ENCODE measurements at places on chromosomes 11 and 22.

- no peak for DNase-seq
Measured at GRCh38 chr11:18490736-18491485, 35.3 kb downstream of the LDHAL6A start.

DNA sequence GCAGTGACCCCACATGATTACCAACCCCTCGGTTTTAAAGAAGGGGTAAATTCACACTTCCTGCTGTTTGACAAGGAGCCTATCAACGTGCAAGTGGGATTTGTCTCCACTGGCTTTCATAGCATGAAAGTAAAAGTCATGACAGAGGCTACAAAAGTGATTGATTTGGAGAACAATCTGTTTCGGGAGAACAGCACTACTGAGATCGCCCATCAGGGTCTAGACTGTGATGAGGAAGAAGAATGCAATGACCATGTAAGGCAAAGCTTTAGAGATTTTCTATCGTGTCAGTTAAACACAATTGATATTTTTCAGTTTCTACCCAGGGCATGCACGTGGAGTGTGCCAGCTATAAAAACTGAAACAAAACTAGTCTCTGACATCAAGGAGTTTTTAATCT, 41.7 kb downstream of the HORMAD2 start:
- DNase-seq = no peak

DNA sequence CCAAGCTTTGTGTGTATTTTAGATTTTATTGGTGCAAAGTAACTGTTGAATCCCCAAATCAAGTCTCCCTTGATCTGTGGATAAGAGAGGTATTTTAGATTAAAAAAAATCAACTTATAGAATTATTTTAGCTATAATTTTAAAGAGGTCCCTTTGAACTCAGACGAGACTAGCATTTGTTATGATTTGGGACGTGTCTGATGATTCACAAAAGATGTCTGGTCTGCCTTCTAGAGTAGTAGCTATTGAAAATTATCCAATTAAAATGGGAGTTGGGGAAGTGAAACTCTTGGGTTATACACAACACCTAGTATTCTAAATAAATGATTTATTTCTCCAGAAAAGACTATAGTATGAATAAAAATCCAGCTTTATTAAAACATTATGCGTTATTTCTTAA, 227.9 kb upstream of the GRIA4 start:
- no peak for DNase-seq

DNA sequence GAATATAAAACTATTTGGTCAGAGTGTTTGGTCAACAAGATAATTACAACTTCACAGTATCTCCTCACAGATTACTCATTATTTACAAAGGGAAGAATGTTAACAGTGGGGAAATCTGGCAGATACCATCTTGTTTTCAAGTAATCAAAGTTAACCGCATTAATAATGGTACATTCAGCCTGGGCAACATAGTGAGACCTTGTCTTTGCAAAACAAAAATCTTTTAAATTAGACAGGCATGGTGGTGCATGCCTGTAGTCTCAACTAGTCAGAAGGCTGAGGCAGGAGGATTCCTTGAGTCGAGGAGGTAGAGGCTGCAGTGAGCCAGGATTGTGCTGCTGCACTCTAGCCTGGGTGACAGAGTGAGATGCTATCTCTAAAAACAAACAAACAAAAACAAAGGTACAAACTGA, 78.5 kb downstream of the ACER3 start:
- no peak for DNase-seq

DNA sequence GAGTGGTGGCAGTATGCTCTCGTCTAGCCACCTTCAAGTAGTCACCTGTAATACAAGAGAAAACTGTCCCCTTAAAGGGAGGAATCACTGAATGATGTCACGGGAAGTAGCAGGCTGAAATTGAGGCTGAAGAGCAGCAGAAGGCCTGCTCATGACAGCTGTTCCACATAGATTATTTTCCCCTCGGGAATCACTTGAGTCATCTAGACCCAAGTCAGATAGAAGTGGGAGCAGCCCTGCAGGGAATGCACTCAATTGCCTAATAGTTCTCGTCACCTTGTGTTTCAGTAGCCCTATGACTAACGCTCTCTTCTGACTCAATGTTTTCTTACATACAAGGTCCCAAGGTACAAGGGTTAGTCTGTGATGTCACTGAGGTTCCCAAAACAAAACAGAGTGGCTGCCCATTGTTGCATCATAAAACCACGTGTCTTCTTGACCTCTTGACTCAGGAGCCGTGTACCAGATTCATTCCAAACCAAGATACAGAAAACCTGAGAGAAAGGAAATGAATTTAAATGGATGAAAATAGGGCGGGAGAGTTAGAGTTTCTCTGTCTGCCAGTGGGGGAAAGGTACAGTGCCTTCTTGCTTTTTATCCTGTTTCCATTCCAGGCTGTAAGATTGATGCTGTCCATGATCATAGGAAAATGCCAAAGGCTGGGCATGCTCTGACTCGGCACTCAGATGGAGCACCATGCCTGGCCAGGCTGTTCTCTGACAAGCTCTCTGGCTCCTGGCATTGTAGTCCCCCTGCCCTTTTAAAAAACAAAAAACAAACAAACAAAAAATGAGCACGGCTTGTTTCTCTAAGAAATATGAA, 21.6 kb upstream of the C11orf96 start:
- no peak for DNase-seq

- no peak for DNase-seq
Measured at GRCh38 chr11:27717377-27717776, 17.1 kb upstream of the BDNF start.

DNA sequence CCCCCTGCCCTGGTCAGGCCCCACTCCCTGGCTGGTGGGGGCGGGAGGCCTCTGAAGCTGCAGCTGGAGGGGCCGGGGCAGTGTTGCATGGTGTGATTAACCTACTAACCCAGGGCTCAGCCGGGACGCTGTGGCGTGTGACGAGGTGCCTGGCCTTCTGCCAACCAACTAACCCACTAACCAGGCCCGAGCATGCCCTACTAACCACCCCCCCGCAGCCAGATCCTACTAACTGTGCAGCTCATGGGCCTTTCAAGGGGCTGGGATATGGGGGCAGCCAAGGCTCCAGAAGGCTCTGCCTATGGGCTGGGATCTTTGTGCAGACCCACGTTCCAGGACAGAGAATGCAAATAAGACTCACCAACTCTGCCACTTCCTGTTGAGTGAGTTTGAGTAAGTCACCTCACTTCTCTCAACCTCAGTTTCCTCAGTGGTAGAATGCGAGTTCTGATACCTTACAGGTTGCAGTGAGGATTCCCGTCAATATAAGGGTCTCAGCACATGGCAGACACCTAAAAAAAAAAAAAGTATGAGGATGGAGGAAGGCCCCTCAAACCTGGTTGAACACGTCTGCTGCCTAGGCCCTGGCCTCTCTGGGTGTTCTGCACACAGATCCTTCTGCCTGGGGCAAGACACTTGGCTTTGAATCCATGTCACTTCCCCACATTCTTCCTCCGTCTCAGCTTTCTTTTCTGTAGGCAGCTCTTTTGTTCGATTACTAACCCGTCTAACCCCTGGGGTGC, 14.1 kb downstream of the MIAT start:
- peak; percentile 45 for DNase-seq

DNA sequence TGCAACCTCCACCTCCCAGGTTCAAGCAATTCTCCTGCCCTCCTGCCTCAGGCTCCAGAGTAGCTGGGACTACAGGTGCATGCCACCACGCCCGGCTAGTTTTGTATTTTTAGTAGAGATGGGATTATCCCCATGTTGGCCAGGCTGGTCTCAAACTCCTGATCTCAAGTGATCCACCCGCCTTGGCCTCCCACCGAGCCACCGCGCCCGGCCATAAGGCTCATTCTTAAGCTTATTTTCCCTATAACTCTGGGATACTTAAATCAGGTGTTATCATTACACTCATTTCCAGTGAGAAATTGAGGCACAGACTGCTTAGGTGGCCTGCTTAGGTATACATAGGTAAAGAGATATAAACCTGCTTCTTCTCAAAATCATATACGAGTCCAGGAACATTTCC, 188.3 kb upstream of the MTNR1B start:
- DNase-seq = no peak

- no peak for DNase-seq
Measured at GRCh38 chr11:77191823-77192495, 63.9 kb downstream of the MYO7A start.

All from stimulated activated CD4-positive, alpha-beta T cell treated with anti-CD3 and anti-CD28 coated beads, Interleukin-1b, Interleukin-23, amount 100 ng/mL, for 24 hours (primary cell).